ENCODE measurements at places on chromosomes 11 and 22. TPM values are rescaled to one million over a fixed set of nuclear protein-coding genes. Genes with fewer than 3 reads are reported as not detected.

ZC3H7B gene
- total RNA-seq: 29.7 TPM

LGALS12 gene
- total RNA-seq: not detected

OR52A1 gene
- total RNA-seq: not detected

DMC1 gene
- 1.5 TPM for total RNA-seq

MS4A15 gene
- not detected for total RNA-seq

OR52N4 gene
- not detected for total RNA-seq
